Adrenal gland (tissue), 19 donors: ENCODE measurements at places on chromosomes 12 and 14. TPM values are rescaled to one million over a fixed set of nuclear protein-coding genes. Genes with fewer than 3 reads are reported as not detected.

Gene INHBE
- not detected for polyA plus RNA-seq

Gene KRT1
- polyA plus RNA-seq: not detected

Gene OR11H12
- not detected for polyA plus RNA-seq

Gene SLC39A2
- 0.24 TPM for polyA plus RNA-seq

Gene HOXC4
- 3.0 TPM for polyA plus RNA-seq

Gene C12orf50
- 0.17 TPM for polyA plus RNA-seq

Gene KRT6B
- not detected for polyA plus RNA-seq

Gene KRT7
- polyA plus RNA-seq: 12.1 TPM

Gene ADAMTS20
- not detected for polyA plus RNA-seq

Gene ZNF664
- polyA plus RNA-seq: 63.5 TPM

Gene SOS2
- polyA plus RNA-seq: 9.6 TPM

Gene DLGAP5
- polyA plus RNA-seq: 0.03 TPM
